ENCODE measurements at places on chromosomes 11 and 22.
A peak's percentile ranks its signal among the peaks of the same experiment; 100 is the strongest.

DNA sequence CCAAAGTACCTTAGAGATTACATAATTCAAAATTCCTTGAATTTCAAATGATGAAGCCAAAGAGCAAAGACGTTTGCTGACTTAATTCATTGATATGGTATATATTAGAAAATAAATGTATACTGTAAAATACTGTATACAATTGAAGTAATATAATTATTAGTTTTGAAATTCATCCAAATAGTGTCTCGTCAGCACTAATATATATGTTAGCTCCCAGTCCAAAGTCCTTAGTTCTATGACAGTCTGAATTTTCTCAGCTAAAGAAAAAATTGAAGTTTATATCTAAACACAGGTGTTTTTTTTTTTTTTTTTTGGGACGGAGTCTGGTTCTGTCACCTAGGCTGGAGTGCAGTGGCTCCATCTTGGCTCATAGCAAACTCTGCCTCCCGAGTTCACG lies 431.3 kb downstream of the CNTN5 start:
- DNase-seq, result no peak

DNA sequence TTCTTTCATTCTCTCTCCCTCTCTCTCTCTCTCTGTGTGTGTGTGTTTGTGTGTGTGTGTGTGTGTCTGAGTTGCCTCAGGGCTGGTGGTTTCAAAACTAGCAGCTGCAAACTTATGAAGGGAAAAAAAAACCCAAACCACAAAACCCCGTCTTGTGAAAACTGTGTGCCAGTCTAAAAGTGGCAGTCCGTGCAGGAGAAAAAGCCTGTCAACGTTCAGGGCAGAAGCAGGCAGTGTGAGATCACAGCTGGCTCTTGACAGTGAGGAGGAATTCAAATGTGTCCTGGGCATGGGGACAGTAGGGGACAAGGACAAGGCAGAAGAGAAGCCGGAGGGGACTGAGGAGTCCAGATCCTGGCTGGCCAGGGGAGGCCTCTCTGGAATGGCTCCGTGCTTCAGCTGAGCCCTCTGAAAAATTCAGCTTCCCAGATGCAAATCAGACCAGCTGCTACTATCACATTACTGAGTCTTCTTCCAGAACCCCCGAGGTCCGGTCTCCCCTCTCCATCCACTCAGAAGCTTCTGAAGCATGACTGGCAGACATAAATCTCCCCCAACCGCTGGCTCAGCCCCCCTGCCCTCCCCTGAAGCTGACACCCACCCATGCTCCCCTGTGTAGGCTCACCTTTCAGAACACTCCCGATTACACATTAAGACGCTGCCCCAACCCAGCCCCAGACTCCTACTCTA lies 31.9 kb downstream of the FLI1 start:
- no peak for DNase-seq

- DNase-seq, result peak; percentile 26
Measured at GRCh38 chr22:49765951-49766350, 61.7 kb downstream of the BRD1 start.

- DNase-seq, result no peak
Measured at GRCh38 chr22:42648368-42649245, 585 bp downstream of the CYB5R3 start.

GRCh38 chr22:32385681-32386080 lies 26.4 kb downstream of the RTCB start:
- DNase-seq, result no peak

GRCh38 chr11:85970593-85970992 lies 98.3 kb downstream of the PICALM start:
- DNase-seq, result no peak

DNA sequence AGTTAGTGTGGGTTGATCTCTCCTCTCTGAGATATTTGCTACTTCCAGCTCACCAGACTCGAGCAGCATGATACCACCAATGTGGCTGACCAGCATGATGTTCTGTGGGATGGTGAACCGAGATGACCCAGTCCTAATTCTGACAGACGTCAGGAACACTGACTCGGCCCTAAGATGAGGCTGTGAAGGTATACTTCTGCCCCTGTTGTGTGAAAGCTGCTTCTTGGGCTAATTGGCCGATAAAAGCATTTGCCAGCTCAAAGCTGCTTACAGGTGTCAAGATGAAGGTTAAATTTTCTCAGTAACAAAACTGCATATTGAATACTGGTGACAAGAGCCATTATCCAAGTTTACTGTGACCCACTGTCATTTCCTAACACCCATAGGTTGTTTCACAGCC lies 151.4 kb downstream of the BRD1 start:
- no peak for DNase-seq

GRCh38 chr11:15968461-15969130 lies 387.8 kb downstream of the SOX6 start:
- DNase-seq, result no peak

GRCh38 chr22:36330655-36331305 lies 57.0 kb downstream of the MYH9 start:
- DNase-seq, result no peak

DNA sequence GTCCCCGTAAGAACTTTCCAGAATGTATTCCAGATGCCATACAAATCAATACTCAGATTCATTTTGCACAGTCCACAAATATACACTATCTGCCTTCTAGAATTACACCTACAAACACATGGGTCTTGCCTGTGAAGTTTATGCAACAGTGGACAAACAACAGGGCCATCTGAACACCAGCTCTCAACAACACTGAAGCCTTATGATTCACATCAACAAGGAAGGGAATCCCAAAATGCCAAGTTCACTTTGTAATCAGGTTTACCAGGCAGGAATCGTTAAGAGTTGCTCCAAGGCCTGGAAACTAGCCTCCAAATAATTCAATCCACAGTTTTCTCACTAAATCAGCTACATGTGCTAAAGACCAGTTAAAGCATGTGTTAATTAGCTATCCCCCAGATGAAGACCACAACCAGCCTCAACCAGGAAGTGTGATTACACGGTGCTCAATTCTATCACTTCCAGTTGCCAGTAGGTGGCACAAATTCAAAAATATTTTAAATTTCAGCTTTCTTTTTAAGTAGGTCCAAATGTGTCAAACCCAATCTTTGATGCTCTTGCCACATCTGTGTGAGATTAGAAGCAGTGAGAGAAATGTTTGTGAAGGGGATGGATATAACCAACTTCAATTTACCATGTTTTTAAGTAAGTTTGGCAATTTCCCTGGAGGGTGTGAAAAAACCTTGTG lies 139.1 kb upstream of the BDNF start:
- DNase-seq, result no peak

DNA sequence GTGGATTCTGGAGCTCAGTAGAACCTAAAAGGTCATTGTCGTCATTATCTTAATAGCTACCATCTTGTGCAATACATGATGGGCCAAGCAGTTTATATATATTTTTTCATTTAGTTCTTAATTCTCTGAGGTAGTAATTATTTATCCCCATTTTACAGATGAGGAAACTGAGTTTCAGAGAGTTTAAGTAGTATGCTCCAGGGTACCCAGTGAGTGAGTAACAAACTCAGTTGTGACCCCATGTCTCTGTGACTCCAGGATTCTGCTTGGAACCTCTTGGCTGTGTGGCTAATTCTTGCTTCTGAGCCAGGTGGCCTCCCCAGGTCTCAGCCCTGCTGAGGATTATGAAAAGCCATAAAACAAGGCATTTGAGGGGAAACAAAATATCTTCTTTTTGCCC lies 82.6 kb downstream of the CEP164 start:
- DNase-seq, result no peak

GRCh38 chr11:33529461-33529860 lies 171.2 kb downstream of the C11orf91 start:
- DNase-seq, result no peak

GRCh38 chr22:49807129-49807528 lies 20.5 kb downstream of the BRD1 start:
- no peak for DNase-seq

GRCh38 chr11:119295178-119295577 lies 21.8 kb downstream of the MCAM start:
- DNase-seq, result no peak

DNA sequence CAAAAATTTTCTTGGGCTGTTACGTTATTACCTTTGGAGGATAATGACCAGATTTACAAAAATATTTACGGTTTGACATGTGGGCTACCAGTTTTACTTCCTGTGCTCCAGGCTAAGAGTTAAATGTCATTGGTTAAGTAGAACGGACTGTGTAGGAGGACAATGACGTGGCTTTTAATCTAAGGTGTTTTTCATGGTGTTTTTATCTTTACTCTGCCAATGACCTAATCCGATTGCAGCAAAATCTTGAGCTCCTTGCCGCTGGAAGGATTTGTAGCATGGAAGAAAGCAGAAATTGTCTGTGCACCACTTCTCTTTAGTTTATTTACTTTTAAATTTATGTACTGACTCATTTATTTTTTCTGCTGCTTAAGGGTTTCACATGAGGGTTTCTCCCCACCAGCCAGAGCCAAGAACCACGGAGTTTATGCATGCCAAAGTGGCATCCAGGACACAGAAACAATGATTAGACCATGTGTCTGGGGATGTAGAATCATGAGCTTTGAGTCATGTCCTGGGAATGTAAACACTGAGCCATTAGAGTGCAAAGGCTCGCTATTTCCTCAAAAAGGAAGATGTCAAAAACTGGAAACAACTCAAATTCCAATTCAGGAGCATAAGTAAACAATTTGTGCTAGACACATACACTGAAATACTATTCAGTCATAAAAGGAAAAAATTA lies 1.9 kb upstream of the CARD16 start:
- no peak for DNase-seq

GRCh38 chr22:25159028-25159427 lies 40.6 kb upstream of the CRYBB3 start:
- no peak for DNase-seq

DNA sequence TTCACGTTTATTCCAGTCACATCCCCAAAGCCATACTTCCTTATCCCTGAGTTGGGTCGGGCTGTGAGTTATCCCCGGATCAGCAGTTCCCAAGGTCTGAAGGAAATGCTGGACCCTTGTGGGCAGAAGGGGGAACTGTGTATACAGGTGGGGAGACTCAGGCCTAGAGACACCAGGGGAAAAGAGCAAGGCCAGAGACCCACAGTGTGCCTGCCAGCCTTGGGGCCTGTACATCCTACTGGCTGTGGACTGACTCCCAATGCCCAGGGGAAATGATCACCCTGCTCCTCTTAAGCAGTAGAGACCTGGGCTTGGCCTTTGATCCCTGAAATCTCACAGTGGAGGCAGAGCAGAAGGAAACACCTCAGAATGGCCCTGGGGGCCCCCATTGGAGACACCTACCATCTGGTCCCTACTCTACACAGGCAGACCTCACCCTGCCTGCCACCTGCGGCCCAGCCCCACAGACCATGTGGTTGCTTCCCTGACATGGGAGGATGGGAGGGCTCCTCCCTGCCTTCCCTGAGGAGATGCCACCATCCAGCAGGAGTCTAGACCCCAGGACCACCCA lies 1.3 kb downstream of the SELENOM start:
- DNase-seq, result no peak

DNA sequence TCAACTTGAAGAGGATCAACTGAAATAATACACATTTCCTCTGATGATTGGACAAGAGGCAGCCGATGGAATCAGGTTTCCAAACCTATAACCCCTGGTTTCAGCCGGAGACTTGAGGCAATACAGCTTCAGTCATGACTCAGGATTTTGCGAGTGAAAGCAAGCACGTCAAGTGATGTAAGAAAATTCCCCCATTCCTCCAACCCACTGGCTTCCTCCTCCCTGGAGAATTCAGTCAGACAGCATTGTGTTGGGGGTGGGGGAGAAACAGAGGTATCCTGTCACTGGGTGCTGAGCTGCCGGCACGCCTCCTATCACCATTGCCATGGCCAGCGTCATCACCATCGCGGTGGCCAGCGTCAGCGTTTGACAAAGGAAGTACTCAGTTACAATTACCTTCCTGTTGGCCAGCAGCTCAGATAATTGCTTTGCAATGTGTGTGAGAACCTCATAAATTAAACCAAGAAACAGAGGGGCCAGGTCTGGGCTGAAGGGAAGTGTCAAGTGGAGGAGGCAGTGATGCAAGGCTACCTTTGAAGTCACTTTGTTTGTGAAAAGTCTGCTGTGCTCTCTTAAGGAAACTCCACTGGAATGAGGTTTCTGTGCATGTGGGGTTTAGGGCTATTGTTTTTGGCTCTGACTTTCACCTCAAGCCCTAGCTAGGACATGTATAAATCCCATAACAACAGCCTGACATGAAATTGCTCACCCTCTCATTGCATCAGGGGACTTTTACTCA lies 50.2 kb downstream of the LIF start:
- DNase-seq, result peak; percentile 38

- no peak for DNase-seq
Measured at GRCh38 chr11:45648931-45649330, 16.5 kb downstream of the CHST1 start.

- no peak for DNase-seq
Measured at GRCh38 chr11:109783840-109784239, 309.4 kb upstream of the ZC3H12C start.

GRCh38 chr11:128724891-128725611 lies 31.2 kb downstream of the FLI1 start:
- DNase-seq, result no peak

- DNase-seq, result no peak
Measured at GRCh38 chr11:57214098-57214417, 23.0 kb downstream of the APLNR start.

All from activated CD4-positive, CD25-positive, alpha-beta regulatory T cell treated with anti-CD3 and anti-CD28 coated beads, Interleukin-2, amount 50 U/mL, for 72 hours (primary cell).